ENCODE measurements at places on chromosomes 4 and X.
A peak's percentile ranks its signal among the peaks of the same experiment; 100 is the strongest.

DNA sequence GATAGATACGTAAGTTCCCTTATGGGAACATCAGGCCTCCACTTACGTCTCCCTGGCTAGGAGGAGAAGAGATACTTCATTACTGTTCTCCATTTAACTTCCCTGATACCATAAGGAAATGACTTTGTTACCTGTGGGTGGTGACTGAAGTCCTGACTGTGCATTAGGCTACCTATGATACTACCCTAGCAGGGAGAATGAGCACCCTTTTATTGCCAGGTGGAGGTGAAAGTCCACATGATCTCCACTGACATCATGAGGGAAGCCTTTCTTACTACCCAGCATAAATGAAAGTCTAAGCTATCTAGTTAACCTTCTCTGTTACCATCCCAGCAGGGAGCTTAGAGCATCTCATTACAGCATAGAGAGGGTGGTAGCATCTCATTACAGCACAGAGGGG lies 24.4 kb upstream of the LAMTOR3 start:
- DNase-seq: no peak

- DNase-seq: no peak
Observed at GRCh38 chr4:173365359-173365996, 5.3 kb upstream of the SAP30 start.

GRCh38 chrX:111260451-111260850 lies 9.8 kb downstream of the CAPN6 start:
- DNase-seq: no peak

GRCh38 chrX:31228909-31229308 lies 157.1 kb upstream of the FTHL17 start:
- DNase-seq: peak; percentile 52

- no peak for DNase-seq
Observed at GRCh38 chr4:148779771-148780170, 337.6 kb upstream of the NR3C2 start.

GRCh38 chr4:113781439-113782040 lies 20.0 kb upstream of the CAMK2D start:
- DNase-seq: peak; percentile 66

GRCh38 chr4:25090516-25090915 lies 59.8 kb upstream of the LGI2 start:
- peak; percentile 39 for DNase-seq

DNA sequence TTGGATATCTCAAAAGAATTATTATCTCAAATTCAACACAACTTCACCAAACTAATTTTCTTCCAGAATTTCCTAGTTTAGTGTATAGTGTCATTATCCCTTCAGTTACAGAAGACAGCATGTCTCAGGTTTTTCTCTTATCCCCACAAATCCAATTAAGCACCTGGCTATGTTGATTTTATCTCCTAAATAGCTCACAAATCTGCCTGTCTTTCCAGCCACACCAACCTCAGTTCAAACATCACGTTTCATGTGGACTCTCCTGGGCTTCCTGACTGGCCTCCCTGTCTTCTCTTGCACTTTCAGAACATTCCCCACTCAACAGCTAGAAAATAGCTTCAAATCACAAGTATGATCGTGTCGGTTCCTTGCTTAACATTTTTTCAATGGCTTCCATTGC lies 14.8 kb downstream of the STK32B start:
- no peak for DNase-seq

DNA sequence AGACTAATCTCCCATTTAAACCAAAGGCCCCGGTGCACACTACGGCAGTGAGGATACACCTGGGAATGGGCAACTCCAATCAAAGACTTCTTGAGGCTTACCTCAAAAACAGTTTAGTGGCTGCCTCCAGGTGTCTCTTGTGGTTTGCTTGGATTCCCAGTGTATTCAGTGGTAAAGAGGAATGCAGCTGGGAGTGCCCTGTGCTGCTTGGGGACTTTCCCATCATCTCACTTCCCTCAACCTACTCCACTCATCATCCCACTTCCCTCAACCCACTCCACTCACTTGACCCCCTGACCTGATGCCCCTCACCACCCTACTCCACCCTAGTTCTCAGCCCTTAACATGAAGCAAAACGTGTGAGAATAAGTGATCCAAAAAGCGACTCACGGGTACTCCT lies 177.3 kb upstream of the ETNPPL start:
- no peak for DNase-seq

DNA sequence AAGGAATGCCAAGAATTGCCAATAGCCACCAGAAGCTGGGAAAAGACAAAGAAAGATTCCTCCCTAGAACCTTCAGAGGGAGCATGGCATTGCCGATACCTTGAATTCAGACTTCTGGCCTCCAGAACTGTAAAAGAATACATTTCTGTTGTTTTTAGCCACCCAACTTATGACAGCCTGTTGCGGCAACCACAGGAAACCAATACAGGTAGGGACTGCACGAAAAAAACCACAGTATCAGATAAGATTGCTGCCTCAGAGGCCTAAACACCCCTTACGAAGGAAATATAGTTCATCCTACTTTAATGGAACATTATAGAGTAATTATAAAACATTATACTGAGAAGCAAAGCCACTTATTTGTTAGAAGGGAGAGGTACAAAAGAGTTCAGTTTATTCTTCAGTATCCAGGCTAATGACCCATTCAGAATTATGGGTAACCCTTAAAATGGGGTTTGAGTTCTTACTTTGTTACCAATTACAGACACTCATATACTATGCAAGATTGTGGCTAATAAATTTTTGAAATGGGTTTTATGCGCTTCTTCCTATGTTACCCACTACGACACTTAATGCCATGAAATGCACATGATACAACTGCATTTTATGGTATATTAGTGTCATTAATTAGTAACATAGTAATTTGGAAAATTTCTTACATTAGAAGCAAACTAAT lies 37.4 kb upstream of the SMIM10L2A start:
- no peak for DNase-seq

GRCh38 chr4:106607558-106607957 lies 239.0 kb upstream of the GIMD1 start:
- DNase-seq: no peak

GRCh38 chr4:182174979-182175378 lies 68.2 kb upstream of the TENM3 start:
- DNase-seq: no peak

DNA sequence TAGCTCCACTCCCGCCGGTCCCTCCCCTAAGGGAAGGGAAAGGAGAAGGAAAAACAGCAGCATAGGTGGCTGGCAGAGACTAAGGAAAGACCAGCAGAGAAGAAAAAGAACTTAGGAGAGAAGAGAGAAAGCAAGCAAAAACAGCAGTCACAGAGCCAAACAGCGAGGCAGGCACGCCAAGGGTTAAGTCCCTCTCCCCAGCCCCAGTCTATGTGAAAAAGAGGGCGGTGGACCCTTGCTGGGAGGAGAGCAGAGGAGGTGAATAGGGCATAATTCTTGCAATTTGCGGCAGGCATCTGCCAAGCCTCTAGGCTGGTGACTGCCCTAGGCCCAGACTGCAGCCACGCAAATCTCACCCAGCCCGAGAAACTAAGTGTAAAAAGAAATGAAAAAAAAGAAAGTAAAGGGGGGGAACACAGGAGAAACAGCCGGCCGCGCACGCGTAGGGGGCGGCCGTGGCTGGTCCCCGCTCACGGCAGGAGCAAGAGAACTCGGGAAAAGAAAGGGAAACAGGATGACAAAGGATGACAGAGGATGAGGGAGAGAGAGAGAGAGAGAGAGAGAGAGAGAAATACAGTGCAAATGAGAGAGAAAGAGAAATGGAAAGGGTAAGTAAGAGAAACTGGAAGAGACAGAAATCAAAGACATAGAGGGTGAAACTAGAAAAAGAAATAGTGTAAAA lies 48.6 kb downstream of the MAGEA9 start:
- peak; percentile 0 for DNase-seq

DNA sequence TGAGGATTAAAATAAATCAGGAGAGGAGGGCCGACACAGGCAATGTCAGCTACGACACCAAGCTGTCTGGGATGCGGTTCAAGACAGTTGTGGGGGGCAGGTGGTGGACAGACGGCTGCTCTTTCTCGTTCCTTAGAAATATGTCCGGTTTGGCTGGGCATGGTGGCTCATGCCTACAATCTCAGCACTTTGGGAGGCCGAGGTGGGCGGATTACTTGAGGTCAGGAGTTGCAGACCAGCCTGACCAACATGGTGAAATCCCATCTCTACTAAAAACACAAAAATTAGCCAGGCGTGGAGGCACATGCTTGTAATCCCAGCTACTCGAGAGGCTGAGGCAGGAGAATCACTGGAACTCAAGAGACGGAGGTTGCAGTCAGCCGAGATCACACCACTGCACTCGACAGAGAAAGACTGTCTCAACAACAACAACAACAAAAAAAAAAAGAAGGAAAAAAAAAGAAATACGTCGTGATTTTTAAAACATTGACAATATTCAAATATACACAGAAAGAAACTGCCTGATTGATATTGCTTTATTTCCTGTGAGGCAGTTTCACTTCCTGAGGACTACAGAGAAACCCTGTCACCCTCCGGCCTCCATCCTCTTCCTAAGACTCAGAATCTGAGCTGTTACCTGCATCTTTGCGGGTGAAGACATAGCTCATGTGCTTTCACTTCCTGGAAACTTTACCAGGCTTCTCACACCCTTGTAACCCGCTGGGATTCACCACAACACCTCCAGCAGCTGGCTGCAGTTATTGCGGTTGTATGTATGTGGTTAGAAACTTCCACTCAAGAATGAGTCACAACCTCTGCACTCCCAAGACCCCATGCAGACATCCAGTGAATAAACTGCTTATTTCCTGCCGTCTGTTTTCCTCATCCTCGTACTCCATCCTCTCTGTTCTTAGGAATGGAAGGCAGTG lies 63.8 kb upstream of the STS start:
- DNase-seq: peak; percentile 71
